Stimulated activated CD8-positive, alpha-beta memory T cell treated with anti-CD3 and anti-CD28 coated beads, Interleukin-15, amount 100 ng/mL, for 24 hours (primary cell): ENCODE measurements at places on chromosomes 7 and 10.

DNA sequence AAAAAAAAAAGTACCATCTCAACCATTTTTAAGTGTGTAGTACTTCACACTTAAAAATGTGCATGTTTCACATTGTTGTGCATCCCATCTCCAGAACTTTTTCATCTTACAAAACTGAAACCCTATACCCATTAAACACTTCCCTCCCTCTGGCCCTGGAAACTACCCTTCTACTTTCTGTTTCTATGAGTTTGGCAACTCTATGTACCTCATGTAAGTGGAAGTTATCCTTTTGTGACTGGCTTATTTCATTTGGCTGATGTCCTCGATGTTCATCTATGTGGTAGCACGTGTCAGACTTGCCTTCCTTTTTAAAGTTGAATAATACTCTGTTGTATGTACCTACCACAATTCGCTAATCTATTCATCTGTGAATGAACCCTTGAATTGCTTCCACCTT, 12.2 kb downstream of the KCNMA1 start:
- DNase-seq: no peak

- no peak for DNase-seq
Observed at GRCh38 chr10:5453749-5454489, 41.6 kb downstream of the NET1 start.

DNA sequence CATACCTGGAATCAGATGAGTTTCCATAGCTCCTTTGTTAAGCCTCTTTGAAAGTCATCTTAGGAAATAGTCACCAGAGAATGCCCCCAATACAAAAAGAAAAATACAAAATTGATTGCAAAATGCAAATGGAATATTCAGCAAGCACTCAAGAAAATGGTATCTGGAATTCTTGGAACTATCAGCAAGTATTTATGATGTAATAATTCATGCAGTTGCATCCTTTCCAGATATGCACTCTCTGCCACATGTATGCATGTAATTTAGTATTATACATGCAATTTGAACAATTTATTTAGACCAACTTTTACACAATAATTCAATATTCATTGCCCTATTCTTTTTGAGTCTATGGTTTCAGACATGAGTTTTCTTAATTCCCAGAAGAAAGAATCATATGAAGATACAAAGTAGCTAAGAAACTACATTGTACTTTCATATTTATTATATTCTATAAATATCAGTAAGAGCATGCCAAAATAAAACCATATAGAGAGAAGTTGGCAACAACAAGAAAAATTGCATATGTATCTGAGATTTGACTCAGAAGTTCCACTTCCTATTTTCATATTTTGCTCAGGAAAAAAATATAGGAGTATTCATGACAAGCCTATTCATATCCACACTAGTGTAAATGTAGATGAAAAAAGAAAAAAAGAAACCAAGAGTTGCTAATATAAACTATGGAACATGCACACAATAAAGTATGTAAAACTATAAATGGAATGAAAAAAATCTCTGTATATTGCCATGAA, 338.5 kb downstream of the SEMA3D start:
- no peak for DNase-seq

DNA sequence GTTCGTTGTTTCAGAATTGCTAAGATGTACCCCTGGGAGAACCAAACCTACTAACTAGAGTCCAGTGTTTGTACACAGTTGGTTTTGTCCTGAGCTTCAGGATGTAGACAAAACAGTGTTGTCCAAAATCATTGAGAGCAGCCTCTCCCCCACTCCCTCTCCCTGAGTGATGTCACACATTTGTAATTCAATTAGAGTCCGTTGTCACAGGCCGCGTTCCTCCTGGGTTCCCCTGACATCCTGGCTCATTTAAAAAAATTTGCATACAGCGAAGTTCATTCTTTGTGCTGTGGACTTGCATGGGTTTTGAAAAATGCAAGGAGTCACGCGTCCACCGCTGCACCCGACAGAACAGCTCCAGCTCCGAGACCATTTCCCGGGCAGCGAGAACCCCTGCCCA, 10.3 kb downstream of the GRIFIN start:
- DNase-seq: no peak

DNA sequence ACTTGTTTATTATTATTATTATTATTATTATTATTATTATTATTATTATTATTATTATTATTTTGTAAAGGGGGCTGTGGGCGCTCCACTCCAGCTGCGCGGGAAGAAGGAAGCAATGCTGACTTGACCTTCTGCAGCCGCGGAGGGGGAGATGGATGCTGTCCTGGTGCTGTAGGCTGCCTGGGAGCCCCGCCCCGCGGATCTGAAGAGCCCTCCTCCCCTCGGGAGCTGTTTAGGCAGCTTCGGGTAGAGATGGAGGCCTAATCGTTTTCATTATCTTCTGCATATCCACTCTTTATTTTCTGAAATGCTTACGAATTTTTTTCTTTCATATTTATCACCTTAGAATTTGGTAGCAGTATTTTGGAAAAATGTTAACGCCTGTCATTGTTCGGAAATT, 101.2 kb upstream of the KLF6 start:
- no peak for DNase-seq

DNA sequence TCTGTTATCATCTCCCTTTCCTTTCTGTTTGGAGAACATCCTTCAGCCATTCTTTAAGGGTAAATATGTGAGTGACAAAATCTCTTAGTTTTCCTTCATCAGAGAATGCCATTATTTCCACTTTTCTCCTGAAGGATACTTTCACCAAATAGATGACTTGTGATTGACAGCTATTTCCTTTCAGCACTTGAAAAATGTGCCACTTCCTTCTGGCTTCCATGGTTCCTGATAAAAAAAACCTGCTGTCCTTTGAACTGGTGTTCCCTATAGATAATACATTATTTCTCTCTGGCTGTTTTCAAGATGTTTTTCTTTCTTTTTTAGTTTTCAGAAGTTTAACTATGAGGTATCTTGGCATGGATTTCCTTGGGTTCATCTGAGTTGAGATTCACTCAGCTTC, 79.7 kb downstream of the TBXAS1 start:
- DNase-seq: no peak

- DNase-seq: no peak
Observed at GRCh38 chr7:143258831-143259230, 4.4 kb upstream of the GSTK1 start.

- DNase-seq: no peak
Observed at GRCh38 chr10:112839928-112840654, 110.0 kb upstream of the TCF7L2 start.

GRCh38 chr7:108457871-108458270, 1.6 kb upstream of the NRCAM start:
- no peak for DNase-seq

GRCh38 chr10:13703997-13704536, 117.3 kb downstream of the PRPF18 start:
- no peak for DNase-seq

- DNase-seq: no peak
Observed at GRCh38 chr7:117873310-117874190, at the start of gene CTTNBP2. Gene CTTNBP2, minus strand, starts transcription at chr7:117873441. Its CDS starts 26 bp downstream, at chr7:117873415.

DNA sequence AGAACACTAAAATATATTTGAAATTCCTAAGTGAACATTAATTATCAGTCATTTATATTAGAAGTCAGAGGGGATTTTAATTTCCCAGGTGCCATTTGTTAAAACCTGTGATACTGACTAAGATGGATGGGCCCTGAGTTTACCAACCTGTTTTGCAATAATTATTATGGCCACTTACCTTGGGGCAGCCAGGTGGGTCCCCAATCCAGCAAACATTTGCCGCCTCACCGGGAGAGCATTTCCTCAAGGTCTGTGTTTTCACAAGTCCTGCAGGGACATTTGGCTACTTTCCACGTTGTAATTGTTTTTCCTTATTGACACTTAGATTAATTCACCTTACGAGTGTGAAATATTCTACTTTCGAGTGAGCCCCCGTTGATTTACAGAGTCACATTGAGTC, 251.2 kb upstream of the PPP2R2D start:
- no peak for DNase-seq

GRCh38 chr7:54864663-54865062, 105.7 kb upstream of the SEC61G start:
- no peak for DNase-seq

DNA sequence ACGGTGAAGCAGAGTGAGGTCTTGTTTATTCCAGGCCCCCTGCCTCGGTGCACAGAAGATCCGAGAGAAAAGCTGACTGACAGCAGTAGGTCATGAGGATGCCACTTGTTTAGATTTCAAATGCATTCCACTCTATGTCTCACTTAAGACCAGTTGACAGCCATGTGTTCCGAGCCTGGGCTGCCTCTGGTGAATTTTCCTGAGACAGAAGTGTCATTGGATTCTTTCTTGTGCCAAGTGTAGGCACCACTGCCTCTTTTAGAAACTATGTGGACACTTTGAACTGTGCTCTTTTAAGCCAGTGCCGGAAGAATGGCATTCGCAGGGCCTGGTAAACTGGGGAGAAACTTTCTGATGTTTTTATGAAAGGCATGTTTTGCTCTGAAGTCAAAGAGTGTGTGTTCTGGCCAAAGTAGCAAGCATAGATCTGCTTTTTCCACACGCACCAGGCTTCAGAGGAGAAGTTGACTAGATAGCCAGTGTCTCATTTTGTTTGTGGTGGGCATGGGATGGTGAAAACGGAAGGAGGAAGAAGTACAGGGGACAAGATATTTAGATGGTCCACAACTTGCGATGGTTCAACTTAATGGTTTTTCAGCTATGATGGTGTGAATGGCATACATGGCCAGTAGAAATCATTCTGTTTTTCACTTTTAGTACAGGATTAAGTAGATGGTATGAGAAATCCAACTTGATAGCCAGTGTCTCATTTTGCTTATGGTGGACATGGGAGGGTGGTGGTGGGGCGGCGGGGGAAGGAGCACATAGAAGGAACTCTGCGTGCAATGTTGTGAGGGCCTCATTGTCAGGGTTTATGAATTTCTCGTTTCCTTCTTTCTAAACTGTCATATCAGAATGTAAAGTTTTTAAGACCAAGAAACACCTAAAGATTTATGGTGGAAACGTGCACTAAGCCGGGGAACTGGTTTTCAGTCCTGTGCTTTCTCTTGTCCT, 41.5 kb downstream of the CYP17A1 start:
- no peak for DNase-seq
